ENCODE measurements at places on chromosomes 3 and 15.

- DNase-seq: no peak
Measured at GRCh38 chr15:67724691-67725375, 100.5 kb upstream of the SKOR1 start.

DNA sequence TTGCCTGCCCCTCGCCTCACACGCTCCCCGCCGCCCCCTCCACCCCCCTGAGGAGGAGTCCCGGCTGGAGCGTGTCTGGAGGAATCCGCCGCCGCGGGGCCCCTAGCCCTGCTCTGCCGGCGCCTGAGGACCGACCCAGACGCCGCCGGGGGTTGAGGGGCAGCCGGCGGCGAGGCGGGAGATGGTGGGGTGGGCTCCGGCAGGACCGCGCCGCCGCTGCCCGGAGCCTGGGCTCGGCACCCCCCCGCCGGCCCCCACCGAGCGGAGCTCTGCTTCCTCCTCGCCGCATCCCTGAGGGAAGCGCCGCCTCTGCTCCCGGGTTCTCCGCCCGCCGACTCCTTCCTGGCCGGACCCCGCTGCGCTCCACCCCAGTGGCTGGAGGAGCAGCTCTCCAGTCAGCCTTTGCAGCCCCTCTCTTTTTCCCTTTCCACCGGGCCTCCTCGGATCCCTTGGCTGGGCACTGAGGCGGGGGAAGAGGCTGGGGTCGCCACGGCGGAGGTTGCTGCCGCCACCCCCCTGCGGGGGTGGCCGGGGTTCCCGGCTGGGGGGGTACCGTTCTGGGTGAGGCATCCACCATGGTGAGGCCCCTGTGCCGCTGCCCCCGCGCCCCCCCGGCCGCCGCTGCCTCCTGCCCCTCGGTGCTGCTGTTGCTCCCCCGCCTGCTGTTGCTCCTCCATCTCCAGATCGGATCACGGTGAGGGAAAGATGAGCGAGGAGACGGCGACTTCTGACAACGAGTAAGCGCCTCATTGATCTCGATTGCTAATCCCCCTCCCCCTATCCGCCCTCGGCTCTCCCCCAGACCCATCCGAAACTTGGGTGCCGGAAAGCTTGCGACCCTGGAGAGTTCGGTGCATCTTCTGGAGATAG lies at the start of gene SPRED1:
SPRED1 (plus strand) TSS at position 356 of the 870 bp plus-strand sequence; CDS start at position 706, 350 bp downstream.
- DNase-seq: peak; percentile 69

- DNase-seq: no peak
Measured at GRCh38 chr3:100526613-100527346, 34.4 kb downstream of the TMEM45A start.

GRCh38 chr15:68994981-68995761 lies 19.3 kb upstream of the NOX5 start:
- DNase-seq: no peak

DNA sequence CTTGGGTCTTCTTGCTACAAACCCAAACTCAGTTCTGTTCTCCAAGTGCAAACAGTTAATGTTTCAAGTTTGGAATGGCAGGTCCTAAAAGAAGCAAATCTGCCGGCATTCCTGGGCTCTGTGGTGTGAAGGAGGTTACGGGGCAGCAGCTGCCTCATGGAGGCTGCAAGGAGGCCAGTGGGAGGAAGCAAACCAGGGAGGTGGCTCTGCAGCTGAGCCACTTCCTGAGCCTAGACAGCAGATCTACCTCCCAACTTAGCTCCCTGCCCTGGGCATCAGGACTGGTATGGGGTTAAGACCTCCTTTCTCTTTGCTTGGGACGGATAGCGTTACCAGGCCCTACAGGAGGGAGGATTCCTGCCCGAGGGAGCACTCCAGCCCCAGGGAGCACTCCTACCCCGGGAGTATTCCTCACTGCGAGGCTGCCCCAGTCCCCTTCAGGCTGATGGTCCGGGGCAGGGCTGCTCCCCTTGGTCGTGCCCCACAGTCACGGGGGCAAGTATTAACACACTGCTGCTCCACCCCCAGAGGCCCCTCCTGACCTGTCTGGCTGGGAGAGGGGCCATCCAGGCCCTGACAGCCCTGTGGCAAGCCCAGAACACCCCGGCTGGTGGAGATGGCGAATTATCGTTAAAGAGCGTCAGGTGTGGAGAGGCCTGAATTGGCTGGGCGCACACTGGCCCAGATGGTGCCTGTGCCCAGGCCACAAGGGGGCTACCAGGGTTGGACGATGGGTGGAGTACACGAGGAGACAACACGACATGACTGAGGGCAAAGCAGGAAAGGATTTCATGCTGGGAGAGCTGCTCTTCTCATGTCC lies 129.9 kb downstream of the ATP10A start:
- no peak for DNase-seq

- no peak for DNase-seq
Measured at GRCh38 chr3:22594990-22595389, 608.1 kb upstream of the UBE2E2 start.

DNA sequence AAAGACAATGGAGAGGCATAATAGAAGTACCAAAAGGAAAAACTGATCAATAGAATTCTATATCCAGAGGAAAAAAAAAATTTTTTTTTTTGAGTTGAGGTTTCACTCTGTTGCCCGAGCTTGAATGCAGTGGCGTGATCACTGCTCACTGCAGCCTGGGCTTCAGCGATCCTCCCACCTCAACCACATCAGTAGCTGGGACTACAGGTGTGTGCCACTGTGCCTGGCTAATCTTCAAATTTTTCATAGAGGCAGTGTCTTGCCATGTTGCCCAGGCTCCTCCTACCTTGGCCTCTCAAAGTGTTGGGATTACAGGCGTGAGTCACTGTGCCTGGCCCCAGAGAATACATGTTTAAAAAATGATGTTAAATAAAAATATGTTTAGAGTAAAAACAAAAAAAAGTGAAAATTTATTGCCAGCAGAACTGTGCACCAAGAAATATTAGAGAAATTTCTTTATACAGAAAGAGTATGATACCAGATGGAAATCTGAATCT lies 154.3 kb upstream of the ZBTB20 start:
- no peak for DNase-seq

DNA sequence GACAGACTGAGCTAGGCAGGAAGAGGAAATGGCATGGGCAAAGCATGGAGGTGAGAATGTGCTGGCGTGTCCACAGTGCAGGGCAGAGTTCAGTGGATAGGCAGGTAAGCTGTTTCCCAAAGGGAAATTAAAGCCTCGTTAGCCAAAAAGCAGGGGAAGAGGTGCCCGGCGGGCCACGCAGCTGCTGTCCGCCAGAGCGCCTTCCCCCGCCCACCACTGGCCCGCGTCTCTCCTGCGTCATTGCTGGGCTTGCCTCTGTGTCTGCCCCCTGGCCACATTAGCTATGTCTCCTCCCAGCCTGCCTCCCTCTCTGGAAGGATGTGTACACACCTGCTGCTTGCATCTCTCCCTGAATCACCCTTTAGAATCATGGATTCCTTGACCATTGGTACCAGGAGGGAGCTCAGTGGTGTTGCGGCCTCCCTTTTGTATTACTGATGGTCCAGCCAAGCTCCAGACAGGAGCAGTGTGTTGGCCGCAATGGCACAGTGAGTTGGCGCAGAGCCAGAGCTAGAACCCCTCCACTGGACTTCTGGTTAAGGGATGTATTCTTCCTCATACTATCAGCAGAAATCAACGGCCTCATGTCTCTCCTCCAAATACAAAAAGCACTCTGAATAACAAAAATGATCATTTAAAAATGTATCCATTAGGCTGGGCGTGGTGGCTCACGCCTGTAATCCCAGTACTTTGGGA lies 26.6 kb downstream of the SLC28A1 start:
- no peak for DNase-seq

DNA sequence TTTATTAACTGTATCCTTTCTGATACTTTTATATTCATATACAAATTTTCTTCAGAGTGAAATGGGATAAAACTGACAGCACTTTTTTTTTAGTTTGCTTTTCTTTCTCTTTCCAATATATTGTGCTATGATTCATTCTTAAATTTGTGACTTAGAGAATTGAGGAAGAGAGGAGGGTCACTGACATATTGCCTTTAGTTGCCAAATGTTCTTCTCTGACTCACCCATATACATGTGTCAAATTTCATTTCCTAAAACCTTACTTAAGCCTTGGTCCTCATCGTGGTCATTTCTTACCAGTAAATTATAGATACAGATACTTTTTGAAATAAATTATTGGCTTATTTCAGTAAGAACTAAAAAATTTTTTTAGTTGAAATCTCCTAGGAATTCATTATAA lies 53.9 kb downstream of the CLASP2 start:
- no peak for DNase-seq

DNA sequence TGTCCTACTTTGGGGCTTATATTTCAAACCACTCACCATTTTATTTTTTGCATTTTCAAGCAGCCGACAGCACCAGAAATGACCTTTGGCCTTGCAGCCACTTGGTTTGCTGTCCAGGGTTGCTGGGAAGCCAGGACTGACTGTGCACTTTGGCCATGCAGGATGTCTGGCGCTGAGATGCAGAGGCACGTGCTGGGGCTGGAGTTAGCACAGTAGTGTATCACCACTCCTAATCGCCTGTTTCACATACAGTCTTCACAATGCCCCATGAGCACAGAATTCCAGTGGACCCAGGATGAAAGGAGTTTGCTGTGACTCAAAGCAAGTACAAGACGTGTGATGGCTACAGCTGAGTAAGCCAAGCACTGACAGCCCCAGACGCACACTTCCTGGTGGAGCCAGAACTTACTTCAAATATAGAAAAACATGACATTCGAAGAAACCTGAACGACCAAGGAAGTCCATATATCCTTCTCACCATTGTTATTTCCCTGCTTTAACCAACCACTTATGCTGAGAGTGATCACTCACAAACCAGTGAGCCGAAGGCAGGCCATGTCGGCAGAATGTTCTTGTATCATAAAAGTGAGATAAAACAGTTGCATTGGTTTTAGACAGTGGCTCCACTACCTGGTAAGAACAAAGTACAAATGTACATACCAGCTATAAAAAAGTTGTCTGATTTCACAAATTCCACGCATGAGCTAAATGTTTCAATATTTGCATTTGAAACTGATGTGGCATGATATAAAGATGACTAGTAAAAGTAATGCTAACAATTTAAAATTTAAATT lies 16.0 kb downstream of the OCA2 start:
- DNase-seq: no peak

- no peak for DNase-seq
Measured at GRCh38 chr15:69253156-69253555, 45.6 kb upstream of the PAQR5 start.

DNA sequence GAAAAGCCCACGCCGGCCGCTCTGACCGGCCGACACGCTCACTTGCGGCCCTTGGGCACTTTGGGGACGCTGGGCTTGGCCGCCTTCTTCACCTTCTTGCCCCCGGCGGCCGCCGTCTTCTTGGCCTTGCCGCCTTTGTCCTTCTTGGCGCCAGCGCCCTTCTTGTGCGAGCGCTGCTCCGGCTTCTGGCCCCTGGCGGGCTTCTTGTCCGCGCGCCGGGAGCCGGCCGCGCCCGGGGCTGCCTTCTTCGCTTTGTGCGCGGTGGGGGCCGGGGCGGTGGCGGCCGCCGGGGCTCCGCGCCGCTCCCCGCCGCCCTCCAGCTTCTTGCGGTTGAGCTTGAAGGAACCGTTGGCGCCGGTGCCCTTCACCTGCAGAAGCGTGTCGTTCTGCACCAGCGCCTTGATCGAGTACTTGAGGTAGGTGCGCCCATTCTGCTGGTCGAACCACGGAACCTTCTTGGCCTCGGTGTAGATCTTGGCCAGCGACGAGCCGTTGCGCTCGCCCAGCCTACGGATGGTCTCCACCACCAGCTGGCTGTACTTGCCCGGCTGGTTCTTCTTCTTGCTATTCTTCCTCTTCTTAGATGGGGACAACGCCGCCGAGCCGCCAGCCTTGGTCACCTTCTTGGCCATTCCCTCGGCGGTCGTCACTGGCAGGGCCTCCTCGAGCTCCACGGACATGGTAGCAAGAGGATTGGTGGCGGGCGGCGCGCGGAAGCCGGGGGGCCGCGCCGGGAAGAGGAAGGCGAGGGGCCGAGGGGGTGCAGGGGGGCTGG lies 36.7 kb downstream of the HMCES start:
- DNase-seq: peak; percentile 38

DNA sequence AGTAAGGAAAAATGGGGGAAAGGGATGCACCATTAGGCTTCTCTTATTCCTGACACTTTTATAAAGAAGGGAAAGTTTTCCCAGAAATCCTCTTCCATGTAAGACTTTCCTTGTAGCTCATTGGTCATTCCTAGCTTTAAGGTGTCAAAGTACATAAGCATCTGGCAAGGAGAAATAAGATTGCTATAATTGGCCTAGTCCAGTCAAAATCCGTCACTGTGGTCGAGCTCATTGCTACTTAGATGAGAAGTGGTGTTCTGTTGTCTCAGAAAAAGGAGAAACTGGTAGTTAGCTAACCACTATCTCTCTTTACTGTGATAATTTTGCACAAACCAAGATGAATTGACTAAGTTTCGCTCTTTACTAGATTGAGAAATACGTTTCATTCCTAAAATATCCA lies 370.1 kb downstream of the CNTN4 start:
- DNase-seq: no peak

- no peak for DNase-seq
Measured at GRCh38 chr15:40845511-40846284, 1.9 kb downstream of the SPINT1 start.

DNA sequence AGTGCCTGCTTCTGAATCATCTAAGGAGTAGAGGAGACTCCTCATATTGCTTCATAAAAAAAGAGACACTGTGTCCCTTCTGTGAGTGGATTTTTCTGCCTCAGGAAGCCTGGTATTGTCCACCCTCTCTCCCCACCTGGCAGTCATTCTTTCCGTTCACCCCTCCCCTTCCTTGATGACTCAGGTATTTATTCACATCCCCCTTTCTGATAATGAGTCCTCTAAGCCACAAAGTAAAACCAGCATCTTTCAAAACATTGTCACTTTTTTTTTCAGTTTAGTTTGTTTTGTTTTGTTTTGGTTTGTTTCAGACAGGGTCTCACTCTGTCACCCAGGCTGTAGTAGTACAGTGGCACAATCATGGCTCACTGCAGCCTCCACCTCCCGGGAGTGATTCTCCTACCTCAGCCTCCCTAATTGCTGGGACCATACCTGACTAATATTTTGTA lies 65.2 kb upstream of the UBE2E1 start:
- DNase-seq: no peak

GRCh38 chr15:72902245-72902918 lies 118.8 kb upstream of the ADPGK start:
- peak; percentile 78 for DNase-seq

GRCh38 chr15:99406120-99406519 lies 154.8 kb downstream of the LRRC28 start:
- no peak for DNase-seq

- peak; percentile 45 for DNase-seq
Measured at GRCh38 chr15:57138349-57138788, 219.9 kb downstream of the TCF12 start.

DNA sequence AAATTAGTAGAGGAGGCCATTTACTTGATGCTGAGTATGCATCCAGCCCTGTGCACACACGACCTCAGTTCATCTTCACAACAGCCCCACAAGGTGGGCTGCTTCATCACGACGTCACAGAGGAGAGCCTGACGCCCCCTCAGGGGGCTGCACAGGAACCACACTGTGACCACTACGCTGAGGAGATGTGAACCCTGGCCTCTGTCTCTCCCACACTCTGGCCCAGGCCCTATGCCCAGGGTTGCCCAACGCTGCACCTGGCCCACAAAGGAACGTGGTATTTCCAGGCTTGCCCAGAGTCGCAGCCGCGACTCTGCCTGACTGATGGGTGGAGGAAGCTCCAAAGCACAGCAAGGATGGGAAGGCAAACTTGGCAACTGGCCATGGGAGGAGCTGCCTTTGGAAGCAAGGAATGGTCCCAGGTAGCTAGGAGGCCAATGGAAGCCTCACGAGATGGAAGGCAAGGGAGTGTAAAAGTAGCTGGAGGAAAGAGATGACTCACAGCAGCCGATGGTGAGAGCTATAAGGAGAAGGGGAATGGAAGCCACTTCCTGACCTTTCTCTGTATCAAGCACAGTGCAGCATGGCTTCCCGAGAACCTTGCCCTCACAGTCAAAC lies 226.0 kb downstream of the KLF13 start:
- DNase-seq: no peak

GRCh38 chr3:111666041-111666735 lies 71.0 kb upstream of the ZBED2 start:
- no peak for DNase-seq

Data from testis (tissue), 5 donors.